ENCODE measurements at places on chromosomes 1 and 21. TPM values are rescaled to one million over a fixed set of nuclear protein-coding genes. Genes with fewer than 3 reads are reported as not detected.

IL20 gene
- not detected for polyA plus RNA-seq

CLDN17 gene
- not detected for polyA plus RNA-seq

CELF3 gene
- polyA plus RNA-seq = not detected

GREM2 gene
- polyA plus RNA-seq = not detected

RIIAD1 gene
- polyA plus RNA-seq = not detected

MROH9 gene
- not detected for polyA plus RNA-seq

CLCA1 gene
- polyA plus RNA-seq = not detected

HCRTR1 gene
- polyA plus RNA-seq = not detected

AGRN gene
- polyA plus RNA-seq = 0.19 TPM

FAM78B gene
- 0.12 TPM for polyA plus RNA-seq

TMEM82 gene
- not detected for polyA plus RNA-seq

NPHS2 gene
- not detected for polyA plus RNA-seq

DDX20 gene
- polyA plus RNA-seq = 20.7 TPM

ANKRD65 gene
- polyA plus RNA-seq = not detected

TTLL7 gene
- not detected for polyA plus RNA-seq

PCP4 gene
- not detected for polyA plus RNA-seq

SYT2 gene
- not detected for polyA plus RNA-seq

ADAMTSL4 gene
- 0.14 TPM for polyA plus RNA-seq

TNFSF4 gene
- polyA plus RNA-seq = 0.08 TPM

SLC22A15 gene
- polyA plus RNA-seq = not detected

GBP7 gene
- not detected for polyA plus RNA-seq

ALPL gene
- not detected for polyA plus RNA-seq

CELA3B gene
- not detected for polyA plus RNA-seq

LPAR3 gene
- 0.60 TPM for polyA plus RNA-seq

OR2L3 gene
- not detected for polyA plus RNA-seq

AADACL3 gene
- not detected for polyA plus RNA-seq

AADACL4 gene
- polyA plus RNA-seq = not detected

CRP gene
- not detected for polyA plus RNA-seq

CDK18 gene
- 0.20 TPM for polyA plus RNA-seq

CFHR5 gene
- polyA plus RNA-seq = not detected

SLC26A9 gene
- polyA plus RNA-seq = not detected

NECAP2 gene
- 264 TPM for polyA plus RNA-seq

SASS6 gene
- polyA plus RNA-seq = 1.5 TPM

CBS gene
- polyA plus RNA-seq = not detected

ANKRD35 gene
- 0.12 TPM for polyA plus RNA-seq

CYP4A11 gene
- polyA plus RNA-seq = not detected

DPT gene
- polyA plus RNA-seq = not detected

AXDND1 gene
- not detected for polyA plus RNA-seq

TMEM9 gene
- 32.1 TPM for polyA plus RNA-seq

CD34 gene
- polyA plus RNA-seq = not detected
